ENCODE measurements at places on chromosomes 3 and 15.
A peak's percentile ranks its signal among the peaks of the same experiment; 100 is the strongest.

GRCh38 chr15:58110999-58111717, 27.0 kb upstream of the AQP9 start:
- no peak for DNase-seq

- no peak for DNase-seq
Measured at GRCh38 chr3:52834871-52835501, at the start of gene MUSTN1. Gene MUSTN1 (minus strand): TSS chr3:52835019. CDS start chr3:52834948, 71 bp downstream.

DNA sequence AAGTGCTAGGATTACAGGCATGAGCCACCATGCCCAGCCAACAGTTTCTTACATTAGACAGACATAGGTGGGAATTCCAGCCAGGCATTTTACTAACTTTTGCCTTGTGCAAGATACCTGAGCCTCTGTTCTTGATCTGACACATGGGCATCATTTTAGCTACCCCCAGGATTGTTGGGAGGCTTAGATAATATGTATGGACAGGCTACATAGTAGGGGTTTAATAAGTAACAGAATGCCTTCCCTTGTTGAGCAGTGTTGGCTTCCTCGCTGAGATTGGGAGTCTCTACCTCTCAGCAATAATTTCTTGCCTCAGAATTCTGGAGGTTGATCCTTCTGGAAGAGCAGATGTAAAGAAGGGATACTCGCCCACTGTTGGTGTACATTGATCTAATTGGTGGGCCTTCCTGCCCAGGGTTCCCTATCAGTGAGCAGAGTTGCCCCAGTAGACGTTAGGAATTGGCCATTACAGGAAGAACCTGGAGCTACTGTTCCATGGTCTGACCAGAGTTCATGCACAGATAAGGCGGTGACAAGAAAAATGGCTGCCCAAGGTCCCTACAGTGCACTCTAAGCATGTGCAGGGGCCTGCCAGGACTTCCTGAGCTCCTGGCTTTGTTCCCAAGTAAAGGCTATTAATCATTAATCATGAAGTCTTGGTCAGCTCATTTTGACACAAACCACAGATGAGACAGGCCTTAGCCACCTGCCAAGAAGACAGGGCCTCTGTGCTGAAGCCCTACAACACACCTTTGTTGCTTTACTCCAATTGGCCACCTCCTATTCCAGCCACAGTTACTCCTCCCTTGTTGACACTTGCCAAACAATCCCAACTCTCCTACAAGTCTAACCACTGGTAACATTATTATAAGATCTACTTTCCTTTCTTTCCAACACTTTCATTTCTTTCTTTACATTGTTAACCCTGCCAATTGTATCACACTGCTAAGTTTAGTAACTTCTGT, 5.0 kb upstream of the IL17RE start:
- no peak for DNase-seq

- no peak for DNase-seq
Measured at GRCh38 chr3:183375337-183375736, 53.1 kb downstream of the MCF2L2 start.

DNA sequence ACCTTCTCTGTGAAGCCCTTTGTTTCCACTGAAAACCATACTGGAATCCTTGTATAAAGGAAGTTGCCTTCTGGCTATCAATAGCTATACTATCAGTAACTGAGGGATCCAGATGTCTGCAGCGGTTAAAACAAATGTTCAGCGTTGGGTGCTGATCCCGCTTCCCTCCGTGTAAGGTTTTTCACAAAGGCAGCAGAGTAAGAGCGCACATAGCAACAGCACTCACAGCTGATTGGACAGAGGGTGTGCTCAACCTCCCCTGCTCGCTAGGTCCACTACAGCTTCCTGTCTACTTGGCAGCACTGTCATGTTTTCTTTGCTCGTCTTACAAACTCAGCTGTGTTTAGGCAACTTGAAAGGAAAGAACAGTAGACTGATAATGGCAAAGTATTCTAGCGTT, 27.3 kb downstream of the ATOSA start:
- no peak for DNase-seq

GRCh38 chr3:165347526-165347925, 151.3 kb upstream of the SLITRK3 start:
- no peak for DNase-seq

DNA sequence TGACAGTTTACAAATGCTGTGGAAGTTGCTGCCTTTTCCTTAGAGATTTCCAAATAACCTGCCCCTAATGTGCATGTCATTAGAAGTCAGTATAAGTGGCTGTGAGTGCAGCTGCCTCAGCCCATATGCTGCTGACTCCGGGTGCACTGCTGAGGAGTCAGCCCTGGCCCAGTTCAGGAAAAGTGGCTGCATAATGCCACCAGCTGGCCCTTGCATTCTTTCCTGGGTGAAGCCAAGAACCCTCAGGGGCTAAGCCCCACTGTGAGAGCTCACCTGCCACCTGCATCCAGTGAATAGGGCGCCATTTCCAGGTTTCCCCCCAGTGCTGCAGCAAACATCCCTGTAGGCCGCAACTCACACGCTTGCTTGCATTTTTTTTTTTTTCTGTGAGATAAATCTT, 139.9 kb downstream of the TJP1 start:
- no peak for DNase-seq

- DNase-seq, result no peak
Measured at GRCh38 chr15:69508659-69509058, 56.0 kb downstream of the RPLP1 start.

- DNase-seq, result peak; percentile 38
Measured at GRCh38 chr3:88149101-88149508, 654 bp upstream of the C3orf38 start.

DNA sequence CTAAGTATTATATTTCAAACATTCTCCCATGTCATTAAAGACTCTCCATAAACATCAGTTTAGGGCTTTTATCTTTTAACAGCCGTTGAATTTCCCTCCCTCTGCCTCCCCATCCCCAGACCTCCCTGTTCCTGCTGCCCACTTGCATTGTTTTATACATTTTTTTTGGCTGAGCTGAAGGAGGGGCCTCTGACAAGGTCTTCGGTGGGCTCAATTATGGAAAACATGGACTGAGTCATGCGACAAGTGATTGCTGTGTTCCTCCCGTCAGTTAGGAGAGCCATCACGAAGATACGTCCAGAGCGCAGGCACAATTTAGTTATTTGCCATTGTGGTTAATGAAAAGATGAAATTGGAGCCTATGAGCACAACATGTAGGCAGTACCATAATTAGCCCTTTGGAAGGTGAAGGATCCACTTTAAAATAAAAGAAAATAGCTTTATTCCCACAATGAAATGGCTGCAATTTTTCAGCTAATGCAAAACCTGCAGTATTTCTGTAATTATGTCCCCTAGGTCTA, 12.0 kb upstream of the NMNAT3 start:
- no peak for DNase-seq

GRCh38 chr15:27126449-27126848, 155.5 kb downstream of the GABRG3 start:
- DNase-seq, result no peak
